ENCODE measurements at places on chromosomes 16 and 17.

DNA sequence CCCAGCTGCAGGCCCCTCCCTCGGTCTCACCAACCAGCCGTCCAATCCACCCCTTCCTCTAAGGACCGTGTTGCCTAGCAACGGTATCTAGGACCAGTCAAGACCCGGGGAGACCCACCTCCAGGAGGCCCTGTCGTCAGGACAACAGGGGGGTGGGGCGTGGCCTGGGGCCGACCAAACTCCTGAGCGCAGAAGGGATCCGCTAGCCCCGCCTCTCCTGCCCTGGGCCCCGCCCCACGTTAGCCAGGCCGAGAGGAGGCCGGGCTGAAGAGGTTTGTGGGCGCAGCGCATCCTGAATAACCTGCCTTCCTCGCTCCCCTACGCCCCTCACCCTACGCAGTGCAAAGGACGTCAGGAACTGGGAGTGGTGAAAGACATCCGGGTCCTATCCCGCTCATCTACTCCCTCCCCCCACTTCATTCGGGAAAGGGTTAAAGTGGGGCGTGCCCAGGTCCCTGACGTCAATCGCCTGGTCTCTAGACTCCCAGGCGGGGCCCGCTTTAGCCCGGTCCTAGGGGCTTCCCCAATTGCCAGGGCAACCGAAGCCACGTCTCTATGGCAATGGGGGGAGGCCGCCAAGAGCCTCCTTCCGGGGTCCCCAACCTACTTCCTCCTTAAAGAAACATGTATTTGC is 14.7 kb downstream of the DLG4 start:
- peak; percentile 78 for DNase-seq

- no peak for DNase-seq
These were observed 4.6 kb upstream of the ADCY7 start for GRCh38 chr16:50261707-50262235.

DNA sequence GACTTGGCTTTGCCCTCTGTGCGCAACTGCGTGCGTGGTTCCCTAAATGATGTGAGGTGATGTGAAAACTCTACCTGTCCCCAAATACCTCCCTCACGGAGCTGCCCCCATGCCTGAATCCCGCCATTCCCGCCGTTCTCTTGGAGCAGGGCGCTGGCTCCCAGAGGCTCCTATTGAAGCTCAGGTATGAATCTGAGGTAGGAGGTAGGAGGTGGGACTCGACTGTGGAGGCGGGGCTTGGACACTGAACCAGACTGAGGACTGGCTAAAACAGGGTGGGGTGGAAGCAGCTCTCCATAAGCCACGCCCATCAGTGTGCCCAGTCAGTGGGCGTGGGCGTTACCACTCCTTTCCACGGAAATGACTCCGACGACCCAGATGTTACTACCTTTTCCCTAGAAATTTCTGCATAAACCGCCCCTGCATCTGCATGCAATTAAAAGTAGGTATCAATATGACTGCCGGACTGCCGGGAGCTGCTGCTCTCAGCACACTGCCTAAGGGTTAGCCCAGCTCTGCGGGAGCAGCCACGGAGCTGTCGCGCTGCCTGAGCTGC is 41.0 kb downstream of the FOXL1 start:
- DNase-seq, result no peak

- DNase-seq, result no peak
These were observed 589 bp downstream of the PEMT start for GRCh38 chr17:17590883-17591354.

- no peak for DNase-seq
These were observed 13.2 kb downstream of the TMEM238L start for GRCh38 chr17:10790491-10791401.

DNA sequence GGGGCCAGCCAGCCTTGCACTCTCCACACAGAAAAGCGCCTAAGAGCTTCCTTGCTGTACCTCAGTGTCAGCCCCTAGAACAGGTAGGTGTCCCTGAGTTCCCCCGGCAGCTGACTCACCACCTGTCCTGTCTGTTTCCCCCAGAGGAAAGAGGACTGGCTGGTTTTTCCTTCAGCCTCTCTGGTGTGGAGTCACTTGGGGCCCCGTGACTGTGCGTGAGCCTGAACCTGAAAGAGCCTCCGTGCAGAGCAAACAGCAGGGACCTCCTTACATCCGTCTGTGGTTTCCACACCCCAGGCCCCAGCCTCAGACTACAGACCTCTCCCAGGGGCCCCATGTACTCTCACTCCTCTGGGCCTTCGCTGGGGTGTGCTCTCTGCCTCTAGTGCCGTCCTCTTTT is 87.8 kb downstream of the GNAO1 start:
- no peak for DNase-seq

GRCh38 chr17:78785011-78785662 is 3.1 kb upstream of the CYTH1 start:
- no peak for DNase-seq

DNA sequence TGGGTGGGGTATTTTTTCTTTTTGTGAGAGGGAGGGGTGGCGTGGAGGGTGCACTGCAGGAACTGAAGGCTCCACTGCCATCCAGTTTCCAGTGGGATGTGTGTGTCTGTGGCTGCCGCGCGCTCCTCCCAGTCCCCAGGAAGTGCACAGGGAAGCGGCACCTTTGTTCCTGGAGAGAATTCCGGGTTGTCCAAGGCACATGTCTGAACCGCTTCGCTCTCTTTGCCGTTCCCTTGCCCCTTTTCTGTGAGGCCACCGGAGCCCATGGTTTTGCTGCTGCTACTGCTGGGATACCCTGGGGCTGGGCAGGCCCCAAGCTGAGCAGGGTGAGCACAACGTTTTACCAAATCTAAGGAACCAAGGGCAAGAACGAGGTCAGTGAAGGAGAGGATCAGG is 19.5 kb downstream of the ACSF3 start:
- DNase-seq, result no peak

DNA sequence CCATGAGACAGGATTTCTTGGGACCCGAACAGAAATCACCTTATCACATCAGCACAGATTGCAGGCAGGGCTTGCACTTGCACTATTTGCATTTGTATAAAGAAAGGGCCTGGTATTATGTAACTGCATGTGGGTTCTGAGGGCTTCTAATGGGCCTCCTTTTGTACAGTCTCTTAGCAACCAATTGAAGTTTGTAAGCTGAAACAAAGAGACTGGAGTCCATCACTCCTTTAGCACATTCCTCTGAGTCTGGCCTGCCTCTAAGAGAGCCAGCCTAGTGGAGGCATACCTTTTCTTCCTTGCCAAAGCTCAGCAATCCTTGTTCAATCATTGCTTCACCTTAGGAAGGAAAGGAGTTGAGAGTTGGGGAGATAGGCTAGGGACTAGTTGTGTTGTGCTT is 387.1 kb downstream of the XYLT1 start:
- DNase-seq, result no peak

DNA sequence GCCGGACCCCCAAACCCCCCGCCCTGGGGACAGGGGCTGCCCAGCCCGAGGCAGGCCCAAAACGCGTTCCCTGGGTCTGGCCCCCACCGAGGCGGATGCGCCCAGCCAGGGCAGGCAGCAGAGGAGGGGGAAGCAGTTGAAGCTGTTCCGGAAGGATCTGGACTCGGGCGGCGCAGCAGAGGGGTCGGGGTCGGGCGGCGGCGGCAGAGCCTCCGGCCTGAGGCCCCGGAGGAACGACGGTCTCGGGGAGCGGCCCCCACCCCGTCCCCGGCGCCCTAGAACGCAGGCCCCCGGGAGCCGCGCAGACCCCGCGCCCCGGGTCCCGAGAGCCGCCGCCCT is 22.9 kb upstream of the ZFPM1 start:
- DNase-seq, result no peak

GRCh38 chr17:7586673-7587419 is 3.0 kb downstream of the SOX15 start:
- DNase-seq, result no peak

GRCh38 chr16:9943121-9943520 is 239.1 kb downstream of the GRIN2A start:
- DNase-seq, result peak; percentile 40

DNA sequence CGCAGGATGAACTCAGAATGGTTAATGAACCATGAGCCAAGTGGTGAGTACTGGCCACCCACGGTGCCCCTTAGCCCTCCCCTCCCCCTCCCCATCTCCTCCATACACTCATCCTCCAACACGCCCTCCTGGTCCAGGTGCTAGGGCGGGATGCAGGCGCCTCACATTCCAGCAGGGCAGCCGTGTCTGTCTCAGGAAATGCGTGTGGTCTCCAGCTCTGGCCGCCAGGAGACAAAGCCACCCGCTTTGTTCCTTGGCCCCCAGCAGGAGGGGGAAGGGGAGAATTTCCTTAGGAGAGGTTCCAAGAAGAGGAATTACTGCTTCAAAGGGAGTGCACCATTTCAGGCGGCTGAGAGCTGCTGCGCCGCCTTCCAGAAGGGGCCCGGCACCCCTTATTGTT is 29.7 kb upstream of the RMI2 start:
- DNase-seq, result no peak

DNA sequence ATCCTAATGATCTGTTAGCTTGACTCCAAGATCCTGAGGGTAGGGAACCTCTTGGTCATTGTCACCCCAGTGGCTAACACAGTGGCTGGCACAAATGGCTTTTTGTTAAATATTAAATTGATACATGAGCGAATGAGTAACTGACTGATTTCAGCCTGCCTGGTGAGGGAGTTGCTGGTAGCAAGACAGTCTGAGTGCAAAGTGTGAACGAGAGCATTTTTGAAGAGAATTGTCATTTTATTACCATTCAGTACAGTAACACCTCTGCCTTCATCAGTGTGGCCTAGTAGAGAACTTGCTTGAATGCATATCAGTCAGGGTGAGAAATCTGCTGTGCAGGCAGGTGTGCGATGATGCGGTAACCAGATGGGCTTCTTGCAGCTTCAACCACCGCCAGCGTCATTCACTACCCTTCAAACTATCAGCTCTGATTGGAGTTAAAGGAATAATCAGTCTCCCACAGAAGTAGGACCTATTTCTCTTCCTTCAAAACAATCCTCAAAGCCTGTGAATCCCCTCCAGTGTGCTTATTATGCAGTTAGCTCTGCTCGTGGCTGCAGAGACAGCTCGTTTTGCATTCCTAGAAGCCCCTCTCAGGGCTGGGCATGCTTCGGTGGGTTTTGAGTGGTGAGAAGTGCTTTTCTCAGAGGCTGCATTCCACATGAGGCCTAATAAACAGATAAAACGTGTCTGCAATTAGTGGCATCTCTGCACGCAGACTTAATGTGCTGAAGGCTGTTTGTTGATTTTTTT is 29.0 kb downstream of the HEXIM2 start:
- no peak for DNase-seq

GRCh38 chr16:10172848-10173655 is 9.2 kb downstream of the GRIN2A start:
- DNase-seq, result no peak

GRCh38 chr16:14324581-14324980 is 253.5 kb downstream of the MRTFB start:
- DNase-seq, result no peak

DNA sequence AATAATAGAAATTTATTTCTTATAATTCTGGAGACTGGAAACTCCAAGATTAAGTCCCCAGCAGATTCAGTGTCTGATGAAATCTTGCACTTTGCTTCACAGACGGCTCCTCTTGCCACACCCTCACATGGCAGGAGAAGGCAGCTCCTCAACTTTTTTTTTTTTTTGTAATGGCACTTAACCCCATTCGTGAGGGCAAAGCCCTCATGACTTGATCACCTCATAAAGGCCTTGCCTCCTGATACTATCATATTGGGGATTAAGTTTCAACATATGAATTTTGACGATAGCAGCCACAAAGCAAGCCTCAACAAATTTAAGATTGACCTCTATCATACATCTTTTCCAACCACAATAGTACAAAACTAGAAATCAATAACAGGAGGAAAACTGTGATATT is 42.3 kb upstream of the CDYL2 start:
- no peak for DNase-seq

- no peak for DNase-seq
These were observed at the start of gene TPSG1 for GRCh38 chr16:1225051-1225451. Gene TPSG1, minus strand, starts transcription at chr16:1225268. Its CDS starts 16 bp downstream, at chr16:1225252.

GRCh38 chr17:27289856-27290255 is 4.1 kb upstream of the WSB1 start:
- no peak for DNase-seq

- DNase-seq, result no peak
These were observed 126.7 kb downstream of the IRF8 start for GRCh38 chr16:86025706-86026105.

DNA sequence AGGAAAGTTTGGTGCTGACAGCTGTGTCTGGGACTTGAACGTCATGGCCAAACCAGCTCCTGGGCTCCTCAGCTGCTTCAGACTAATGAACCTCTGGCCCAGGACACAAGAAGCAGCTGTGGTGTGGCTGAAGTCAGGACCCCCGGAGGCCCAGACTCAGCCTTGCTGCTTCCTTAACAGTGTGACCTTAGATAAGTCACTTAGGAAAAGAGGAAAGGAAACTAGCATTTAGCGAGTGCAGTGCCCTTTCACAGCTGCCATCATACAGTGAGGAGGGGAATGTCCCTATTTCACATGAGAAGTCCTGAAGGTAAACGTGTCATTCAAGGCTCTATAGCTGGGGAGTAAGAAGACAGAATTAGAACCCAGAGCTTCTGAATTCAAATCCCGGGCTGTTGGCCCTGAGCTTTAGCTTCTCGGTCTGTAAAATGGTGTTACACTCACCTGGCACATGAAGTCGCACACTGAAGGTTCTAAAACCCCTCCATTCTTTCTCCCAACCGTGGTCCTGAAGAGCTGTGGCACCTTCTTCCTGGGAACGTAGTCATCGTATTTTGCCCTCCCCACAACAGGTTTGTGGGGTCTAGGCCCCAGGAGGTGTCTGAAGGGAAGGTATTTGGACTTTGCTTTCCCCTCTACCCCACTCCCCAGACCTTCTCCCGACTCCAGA is 910 bp upstream of the RAMP2 start:
- DNase-seq, result no peak

DNA sequence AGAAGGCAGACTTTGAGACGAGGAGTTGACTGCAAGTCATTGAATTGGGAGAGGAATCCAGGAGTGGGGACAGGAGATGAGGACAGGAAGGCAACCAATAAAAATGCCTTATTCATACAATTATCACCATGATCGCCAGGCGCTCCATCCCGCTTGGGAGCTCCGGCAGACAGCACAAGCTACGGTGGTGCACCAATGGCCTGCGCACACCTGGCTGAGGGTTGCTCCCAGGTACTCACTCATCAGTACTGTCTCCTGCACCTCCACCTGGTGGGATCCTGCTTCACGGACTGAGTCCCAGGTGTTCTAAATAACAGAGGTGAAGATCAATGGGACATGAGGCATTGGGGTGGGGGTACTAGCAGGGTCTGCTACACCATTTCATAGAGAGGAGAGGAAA is 160.0 kb upstream of the TNRC6C start:
- DNase-seq, result no peak

GRCh38 chr16:57483725-57484514 is 2.4 kb downstream of the DOK4 start:
- DNase-seq, result no peak

GRCh38 chr17:38588788-38589174 is 17.0 kb downstream of the SRCIN1 start:
- DNase-seq, result no peak

DNA sequence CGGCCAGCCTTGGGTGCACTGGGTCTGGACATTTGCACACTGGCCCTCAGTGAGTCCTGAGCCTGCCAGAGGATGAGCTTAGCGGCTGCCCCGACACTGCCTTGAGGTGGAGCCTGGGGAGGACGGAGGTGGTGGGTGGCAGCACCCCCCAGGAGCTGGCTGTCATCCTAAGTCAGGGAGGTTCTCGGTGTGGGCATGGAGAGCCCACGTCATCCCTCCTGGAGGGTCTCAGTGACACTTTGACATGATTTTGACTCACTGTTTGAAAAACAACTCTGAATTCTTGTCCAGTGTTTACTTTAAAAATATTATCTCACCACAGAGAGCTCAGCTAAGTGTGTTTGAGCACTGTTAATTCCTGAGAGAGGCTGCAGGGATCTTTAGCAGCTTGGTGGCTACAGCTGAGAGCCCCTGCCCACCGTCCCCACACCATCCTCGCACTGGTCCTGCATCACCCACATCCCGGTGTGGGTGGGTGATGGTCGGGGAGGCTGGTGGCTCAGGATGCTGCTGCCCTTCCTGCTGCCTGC is 63.1 kb downstream of the BANP start:
- no peak for DNase-seq

Data from occipital lobe (tissue), 3 donors.